ENCODE measurements at places on chromosomes 16 and 17. TPM values are rescaled to one million over a fixed set of nuclear protein-coding genes. Genes with fewer than 3 reads are reported as not detected.

Gene HBA1
- polyA plus RNA-seq = not detected

Gene CLEC18B
- 0.06 TPM for polyA plus RNA-seq

Gene PHLPP2
- polyA plus RNA-seq = 10.3 TPM

Gene IGFALS
- polyA plus RNA-seq = not detected

Gene SLC52A1
- polyA plus RNA-seq = not detected

Gene ITFG1
- 125 TPM for polyA plus RNA-seq

Gene OR1F1
- 0.20 TPM for polyA plus RNA-seq

Gene HSD17B2
- polyA plus RNA-seq = 14.0 TPM

Gene TRIM47
- 9.2 TPM for polyA plus RNA-seq

Gene C1QL1
- 1.9 TPM for polyA plus RNA-seq

Gene TMEM88
- polyA plus RNA-seq = 0.29 TPM

Gene CFAP97D1
- polyA plus RNA-seq = 0.02 TPM

Gene CTRB2
- polyA plus RNA-seq = not detected

Gene OSGIN1
- 6.2 TPM for polyA plus RNA-seq

Gene CLEC3A
- not detected for polyA plus RNA-seq

Gene ITGAE
- polyA plus RNA-seq = 76.7 TPM

Gene TBX21
- not detected for polyA plus RNA-seq

Gene DDX52
- polyA plus RNA-seq = 31.8 TPM

Gene ZNF747
- polyA plus RNA-seq = 5.0 TPM

Gene PHF12
- 17.8 TPM for polyA plus RNA-seq

Gene PROCA1
- 0.51 TPM for polyA plus RNA-seq

Gene TBC1D3C
- polyA plus RNA-seq = not detected

Gene RNF112
- 4.5 TPM for polyA plus RNA-seq

Gene GSG1L
- not detected for polyA plus RNA-seq

Gene KRT17
- polyA plus RNA-seq = 4.9 TPM

Gene ASPHD1
- polyA plus RNA-seq = 3.5 TPM

Gene MMP28
- 0.15 TPM for polyA plus RNA-seq

Gene SCNN1G
- polyA plus RNA-seq = not detected

Gene CTRL
- polyA plus RNA-seq = 0.14 TPM

Gene FOXO3B
- 4.8 TPM for polyA plus RNA-seq

Gene DNAH17
- polyA plus RNA-seq = not detected

Gene HSD17B1
- 1.4 TPM for polyA plus RNA-seq

Gene KRT28
- not detected for polyA plus RNA-seq

Gene LDHD
- polyA plus RNA-seq = 0.38 TPM

Measured in AG04450 (cell line).